ENCODE measurements at places on chromosomes 11 and 22.

DNA sequence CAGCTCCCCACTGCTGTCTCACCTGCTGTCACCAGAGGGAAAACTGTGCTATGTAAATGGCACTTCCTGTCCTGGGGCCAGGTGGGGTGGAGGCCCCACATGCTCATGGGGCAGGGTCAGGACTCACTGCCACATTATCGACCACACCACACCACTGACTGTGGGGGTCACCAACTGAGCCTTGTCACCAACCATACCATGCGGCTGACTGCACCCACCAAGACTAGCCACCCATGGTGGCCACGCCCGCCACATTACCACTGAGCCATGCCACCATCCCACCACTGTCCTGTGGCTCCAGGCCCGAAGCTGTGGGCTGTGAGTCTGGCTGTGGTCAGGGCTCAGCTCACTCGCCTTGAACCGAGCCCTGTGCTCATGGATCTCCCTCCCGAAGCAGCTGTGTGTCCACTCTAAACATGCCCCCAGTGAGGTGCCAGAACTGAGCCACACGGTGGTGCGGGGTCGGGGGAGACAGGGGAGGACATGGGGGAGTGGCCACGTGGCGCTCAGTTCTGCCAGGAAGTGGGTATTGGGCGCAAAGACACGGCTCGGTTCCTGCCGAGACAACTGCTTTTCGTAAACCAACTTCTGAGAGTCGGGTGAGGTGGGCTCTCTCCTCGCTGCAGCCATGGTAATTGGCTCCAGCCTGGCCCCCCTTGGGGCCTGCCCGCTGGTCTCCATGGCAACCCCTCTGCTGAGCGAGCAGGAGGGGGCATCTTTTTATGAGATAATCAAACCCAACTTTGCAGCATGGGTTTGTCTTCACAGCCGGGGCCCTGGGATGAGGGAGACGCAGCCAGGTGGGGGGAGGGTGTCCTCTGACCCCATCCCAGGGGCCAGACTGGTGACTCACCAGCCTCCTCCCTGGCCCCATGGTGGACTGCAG is 23.2 kb downstream of the RTN4R start:
- peak; percentile 83 for DNase-seq

DNA sequence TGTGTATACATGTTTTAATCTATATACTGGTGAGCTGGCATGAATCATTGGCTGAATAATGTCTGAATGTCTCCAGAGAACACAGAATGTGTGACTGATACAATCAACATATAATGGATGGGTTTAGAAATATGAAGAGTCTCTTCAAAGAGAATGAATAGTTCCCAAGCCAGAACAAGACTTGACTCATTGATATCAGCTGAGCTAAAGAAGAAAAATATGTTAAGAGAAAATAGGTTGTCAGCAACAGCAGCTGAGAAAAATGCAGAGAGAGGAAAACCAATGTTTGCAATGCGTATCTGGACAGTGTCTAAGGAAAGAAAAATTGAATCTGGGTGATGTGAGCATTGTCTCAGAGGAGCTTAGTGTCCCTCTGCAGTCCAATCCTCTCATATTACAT is 1281.8 kb upstream of the TENM4 start:
- DNase-seq, result no peak

GRCh38 chr22:25702040-25702439 is 39.9 kb upstream of the MYO18B start:
- no peak for DNase-seq

DNA sequence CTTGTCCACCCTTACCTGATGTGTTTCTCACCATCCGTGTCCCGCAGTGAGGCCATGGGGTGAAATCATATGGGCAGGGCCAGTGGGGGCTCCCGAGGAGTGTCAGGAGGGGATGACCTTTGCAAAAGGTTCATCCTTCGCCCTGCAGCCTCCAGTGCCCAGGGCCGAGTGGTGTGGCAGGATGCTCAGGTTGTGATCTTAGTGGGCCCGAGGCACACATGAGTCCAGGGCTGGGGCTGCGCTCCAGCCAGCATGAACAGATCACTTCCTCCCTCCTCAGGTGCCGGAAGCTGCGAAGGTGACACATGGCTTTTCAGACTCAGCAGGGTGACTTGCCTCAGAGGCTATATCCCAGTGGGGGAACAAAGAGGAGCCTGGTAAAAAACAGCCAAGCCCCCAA is 2.8 kb upstream of the FKBP2 start:
- DNase-seq, result no peak

GRCh38 chr11:77386178-77386577 is 84.7 kb upstream of the GDPD4 start:
- DNase-seq, result no peak

- no peak for DNase-seq
Measured at GRCh38 chr11:6991227-6991626, 28.9 kb downstream of the ZNF214 start.

DNA sequence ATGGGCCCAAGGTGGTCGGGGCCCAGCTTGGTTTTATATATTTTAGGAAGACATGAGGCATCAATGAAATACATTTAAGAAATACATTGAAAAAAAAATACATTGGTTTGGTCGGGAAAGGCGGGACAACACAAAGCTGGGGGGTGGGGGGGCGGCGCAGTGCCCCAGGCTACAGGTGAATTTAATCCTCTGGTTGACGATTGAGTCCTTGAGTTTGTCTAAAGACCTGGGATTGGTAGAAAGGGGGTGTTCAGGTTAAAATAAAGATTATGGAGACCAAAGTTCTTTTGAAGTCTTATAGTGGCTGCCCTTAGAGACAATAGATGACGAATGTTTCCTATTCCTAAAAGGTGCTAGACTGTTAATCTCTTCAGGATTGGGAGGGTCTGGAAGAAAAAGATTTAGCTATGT is 3.1 kb downstream of the IFITM1 start:
- no peak for DNase-seq

DNA sequence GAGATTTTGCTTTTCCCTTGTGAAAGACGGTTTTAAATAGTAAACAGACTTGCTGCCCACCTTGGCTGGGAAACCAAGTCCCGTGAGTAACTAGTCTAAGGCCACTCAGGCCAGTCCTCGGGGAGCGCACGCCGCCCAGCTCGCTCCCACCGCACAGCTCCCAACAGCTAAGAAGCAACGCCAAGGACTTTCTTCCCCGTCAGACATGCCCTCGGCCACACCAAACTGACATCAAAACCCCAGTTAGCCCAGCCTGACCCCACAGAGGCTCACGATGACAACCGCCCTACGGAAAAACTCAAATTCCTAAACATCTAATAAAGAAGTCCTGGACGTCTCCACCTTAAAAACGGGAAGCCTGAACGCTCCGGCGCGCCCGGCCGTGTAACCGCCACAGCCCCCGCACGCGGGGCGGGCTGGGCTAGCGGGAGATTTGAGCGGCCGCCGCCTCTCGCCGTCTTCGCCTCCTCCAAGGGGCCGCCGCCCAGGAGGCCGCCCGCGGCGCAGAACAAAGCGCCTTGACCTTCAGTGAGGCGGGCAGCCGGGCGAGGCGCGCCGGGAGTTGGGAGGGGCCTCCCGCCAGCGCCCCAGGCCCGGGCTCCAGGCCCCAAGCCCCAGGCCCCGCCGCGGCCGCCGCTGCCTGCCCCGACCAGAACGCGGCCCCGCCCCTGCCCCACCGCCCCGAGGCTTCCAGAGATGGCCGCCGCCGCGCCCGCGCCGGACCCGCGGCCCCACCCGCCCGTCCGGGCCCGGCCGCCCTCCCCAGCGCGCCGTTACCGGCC is 486 bp downstream of the NAP1L4 start:
- peak; percentile 58 for DNase-seq

DNA sequence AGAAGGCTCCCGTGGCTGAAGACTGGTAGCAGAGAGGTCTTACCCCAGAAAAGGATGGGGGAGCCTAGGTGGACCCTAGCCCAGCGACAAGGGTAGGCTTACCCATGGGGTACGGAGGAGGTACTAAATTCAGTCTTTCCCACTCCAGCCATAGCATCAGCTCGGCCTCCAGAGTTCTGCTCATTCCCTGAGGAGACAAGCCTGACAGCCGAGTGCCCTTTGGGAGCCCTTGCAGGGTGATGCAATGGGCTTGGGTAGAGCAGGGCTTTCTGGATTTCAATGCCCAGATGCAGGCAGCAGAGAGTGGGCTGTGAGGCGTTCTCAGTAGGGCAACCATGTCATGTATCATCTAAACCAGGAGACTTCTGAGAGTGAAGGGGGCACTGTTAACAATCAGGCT is 124.7 kb downstream of the MICAL2 start:
- DNase-seq, result no peak

GRCh38 chr11:112828421-112828820 is 132.8 kb upstream of the NCAM1 start:
- DNase-seq, result no peak

GRCh38 chr11:65900125-65900898 is at the start of gene FOSL1:
Gene FOSL1 (minus strand): TSS chr11:65900388. CDS start chr11:65900339, 49 bp downstream.
- peak; percentile 93 for DNase-seq

DNA sequence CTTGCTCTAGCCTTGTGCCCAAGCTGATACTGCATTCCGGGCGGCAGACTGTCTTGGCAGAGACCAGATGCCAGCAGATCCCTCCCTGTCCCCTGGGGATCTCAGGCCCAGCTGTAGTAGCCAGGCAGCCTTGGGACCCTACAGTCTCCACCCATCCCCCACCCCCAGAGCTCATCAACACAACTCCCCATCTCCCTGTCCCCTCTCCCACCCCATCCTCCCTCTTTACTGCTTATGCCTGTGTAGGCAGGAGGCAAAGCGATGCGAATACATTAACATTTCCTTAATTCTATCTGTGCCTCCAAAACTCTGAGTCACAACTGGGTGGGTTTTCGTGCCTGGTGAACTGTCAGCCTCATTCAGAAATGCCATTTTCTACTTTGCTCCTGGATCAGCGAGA is 547.6 kb downstream of the BUD13 start:
- DNase-seq, result no peak

- peak; percentile 15 for DNase-seq
Measured at GRCh38 chr11:128584253-128584652, 3.1 kb downstream of the ETS1 start.

DNA sequence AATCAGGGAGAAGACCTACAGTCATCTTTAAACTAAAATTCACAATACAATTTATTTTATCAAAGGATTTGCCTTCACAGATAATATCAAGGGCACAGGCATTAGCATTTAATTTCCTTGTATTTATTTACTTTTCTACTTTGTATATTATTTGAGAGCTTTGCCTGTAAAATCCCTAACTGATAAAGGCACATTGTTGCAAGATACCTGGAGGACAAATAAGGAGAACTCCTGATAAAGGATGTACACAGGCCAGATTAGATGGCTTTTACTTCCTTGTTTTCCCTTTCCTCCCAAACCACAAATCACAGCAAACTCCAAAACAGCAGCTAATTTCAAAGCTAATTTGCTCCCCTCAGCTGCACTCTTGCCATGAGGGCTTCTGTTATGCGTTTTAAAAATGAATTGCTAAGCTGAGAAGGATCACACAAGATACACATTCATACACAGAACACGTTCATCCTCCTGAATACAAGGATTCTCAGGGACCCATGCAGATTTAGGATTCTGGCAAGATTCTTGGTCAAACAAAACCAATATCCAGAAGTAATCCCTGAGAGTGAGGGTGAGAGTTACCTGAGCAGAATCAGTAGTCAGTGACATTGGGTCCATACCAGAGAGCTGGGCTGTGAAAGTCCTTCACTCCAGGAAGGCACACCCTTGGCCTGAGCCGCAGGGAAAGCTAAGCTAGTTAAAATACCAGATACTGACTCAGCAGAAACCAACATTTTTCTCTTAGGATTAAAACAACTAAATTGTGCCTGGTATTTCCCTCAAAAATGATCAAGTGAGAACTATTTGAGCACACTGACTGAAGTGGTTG is 100.3 kb upstream of the CLPB start:
- no peak for DNase-seq

- no peak for DNase-seq
Measured at GRCh38 chr11:33317662-33318061, 60.5 kb downstream of the HIPK3 start.

DNA sequence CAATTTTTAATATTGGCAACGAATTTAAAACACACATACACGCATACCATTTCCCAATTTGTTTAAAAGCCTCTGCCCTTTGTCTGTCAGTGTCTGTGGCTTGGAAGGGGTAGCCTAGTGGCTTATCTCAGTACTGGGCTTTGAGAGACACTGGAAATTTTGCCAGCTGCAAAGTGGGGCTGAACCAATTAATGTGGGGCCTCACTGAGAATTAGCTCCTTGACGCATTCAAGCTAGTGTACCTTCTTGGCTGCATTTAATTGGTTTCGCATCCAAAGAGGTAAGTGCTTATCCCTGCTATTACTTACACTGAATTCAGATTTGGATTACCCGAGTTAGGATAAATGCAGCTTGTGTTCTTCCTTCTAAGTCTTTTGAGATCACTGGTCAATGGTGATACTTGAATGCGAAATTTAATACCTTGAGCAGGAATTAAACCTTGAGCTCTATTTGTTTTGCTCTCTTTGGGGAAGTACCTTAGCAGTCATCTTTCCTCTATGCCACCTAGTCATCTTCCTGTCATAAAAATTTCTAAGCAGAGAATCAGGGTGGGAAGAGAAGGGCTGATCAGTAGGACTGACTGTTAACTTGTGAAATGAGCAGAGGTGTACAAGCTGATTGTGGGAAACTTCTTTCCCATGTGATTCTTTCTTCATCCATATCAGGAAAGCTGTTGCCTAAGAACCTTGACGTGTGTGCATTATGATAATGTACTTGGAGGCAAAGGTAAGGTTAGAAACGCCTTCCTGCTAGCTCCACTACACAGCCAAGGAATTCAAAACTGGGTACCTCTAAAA is 187.7 kb upstream of the E2F8 start:
- DNase-seq, result no peak

- DNase-seq, result no peak
Measured at GRCh38 chr11:131478341-131478740, 107.9 kb downstream of the NTM start.

DNA sequence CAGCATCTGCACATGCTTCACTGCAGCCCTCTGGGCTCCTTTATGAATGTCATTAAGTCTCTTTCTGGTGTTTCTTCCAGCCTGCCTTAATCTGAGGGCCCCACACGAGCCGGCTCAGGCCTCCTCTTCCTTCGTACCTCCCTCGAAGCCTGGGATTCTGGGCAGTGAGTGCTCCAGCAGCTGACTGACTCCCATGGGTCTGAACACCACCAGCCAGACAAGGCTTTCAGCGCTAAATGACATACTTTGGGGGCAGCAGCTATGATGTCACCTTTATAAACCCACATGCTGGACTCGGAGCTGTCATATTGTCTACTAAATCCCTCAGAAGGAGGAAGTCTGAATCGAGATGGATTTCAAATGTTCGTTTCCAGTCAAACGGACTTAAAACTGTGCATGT is 127.1 kb downstream of the TRIM29 start:
- DNase-seq, result no peak

GRCh38 chr11:96024666-96025065 is 100.8 kb upstream of the MTMR2 start:
- no peak for DNase-seq

All from activated CD8-positive, alpha-beta memory T cell treated with anti-CD3 and anti-CD28 coated beads, Interleukin-2, amount 10 ng/mL, durations not matched to agents 7 days and 5 days (primary cell).